ENCODE measurements at places on chromosomes 12 and 14.
A peak's percentile ranks its signal among the peaks of the same experiment; 100 is the strongest.

GRCh38 chr14:77892381-77892871 is 92.5 kb downstream of the ADCK1 start:
- no peak for DNase-seq

DNA sequence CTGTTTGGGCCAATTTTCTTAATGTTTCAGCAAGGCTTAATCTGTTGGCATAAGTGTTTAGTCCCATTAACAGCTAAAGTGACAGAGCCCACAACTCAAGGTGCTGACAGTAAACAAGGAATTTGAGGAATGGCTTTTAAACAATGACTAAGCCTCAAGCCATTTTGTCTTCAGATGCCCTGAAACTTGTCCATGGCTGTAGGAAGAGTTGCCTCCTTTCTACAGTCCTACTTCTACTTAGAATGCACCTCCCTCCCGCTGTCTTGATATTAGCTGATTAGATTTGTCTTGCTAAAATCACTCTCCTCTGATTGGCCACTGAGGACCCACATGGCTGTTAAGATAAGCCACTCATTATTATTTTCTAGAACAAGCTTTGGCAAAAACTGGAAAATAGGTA is 188.4 kb upstream of the OTX2 start:
- no peak for DNase-seq

- peak; percentile 86 for DNase-seq
These were observed 236.4 kb upstream of the CRY1 start for GRCh38 chr12:107329569-107330324.

GRCh38 chr12:72901685-72902084 is 629.5 kb downstream of the TRHDE start:
- no peak for DNase-seq

GRCh38 chr14:23514644-23514957 is 37.0 kb downstream of the ZFHX2 start:
- no peak for DNase-seq

DNA sequence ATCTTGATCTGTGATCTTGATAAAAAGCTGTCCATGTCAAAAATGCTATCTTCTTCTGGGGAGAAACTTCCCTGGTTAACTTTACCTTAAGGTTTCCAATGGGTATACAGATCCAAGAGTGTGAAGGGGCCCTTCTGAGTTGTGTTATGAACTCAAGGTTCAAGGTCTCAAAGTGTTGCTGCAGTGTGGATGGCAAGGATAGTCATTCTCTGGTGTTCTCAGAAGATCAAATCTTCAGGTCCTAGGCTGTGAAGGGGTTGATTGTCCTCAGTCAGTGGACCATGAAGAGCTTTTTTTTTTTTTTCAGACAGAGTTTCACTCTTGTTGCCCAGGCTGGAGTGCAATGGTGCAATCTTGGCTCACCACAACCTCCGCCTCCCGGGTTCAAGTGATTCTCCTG is 114.4 kb downstream of the SPTSSA start:
- DNase-seq, result no peak
